Activated CD4-positive, alpha-beta T cell treated with anti-CD3 and anti-CD28 coated beads, Interleukin-10, Interleukin-2, amounts not matched to agents 100 ng/mL and 50 ng/mL, durations not matched to agents 16 hours and 8 hours (primary cell): ENCODE measurements at places on chromosomes 16 and 17.
A peak's percentile ranks its signal among the peaks of the same experiment; 100 is the strongest.

GRCh38 chr16:19138601-19139000, 24.8 kb downstream of the ITPRIPL2 start:
- no peak for DNase-seq

DNA sequence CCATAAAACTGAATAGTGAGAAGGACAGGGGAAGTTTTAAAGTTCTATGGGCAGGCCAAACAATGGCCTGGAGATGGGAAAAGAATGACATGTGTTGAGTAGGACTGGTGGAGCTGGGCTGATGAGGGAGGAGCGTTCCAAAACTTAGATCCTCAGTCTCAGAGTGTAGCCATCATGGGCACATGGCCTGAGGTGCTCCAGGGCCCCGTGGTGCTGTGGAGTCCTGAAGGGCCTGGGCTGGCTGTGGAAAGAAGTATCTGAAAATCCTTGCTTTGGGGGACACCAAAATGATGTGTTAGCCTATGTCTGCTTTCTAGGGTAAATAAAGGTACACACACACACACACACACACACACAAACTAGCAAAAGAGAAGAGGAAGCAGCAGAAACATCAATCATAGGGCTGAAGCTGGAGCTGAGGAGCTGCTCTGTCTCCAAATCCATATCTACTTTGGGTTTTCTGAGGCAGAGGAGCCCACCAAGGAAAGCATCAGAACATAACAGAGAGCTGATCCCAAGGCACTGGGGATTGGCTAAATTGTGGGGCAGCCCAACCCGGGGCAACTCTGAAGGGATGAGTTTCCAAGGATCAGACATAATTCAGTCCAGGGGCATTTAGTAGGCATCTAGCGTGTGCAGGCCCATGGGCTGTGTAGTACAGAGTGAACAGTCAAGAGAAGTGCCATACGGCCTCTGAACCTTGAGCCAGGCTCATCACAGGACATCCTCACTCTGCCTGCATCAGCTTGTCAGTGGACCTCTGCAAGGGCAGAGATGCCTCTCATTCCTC, 85.2 kb downstream of the C16orf78 start:
- DNase-seq: no peak

- no peak for DNase-seq
These were observed 20.9 kb upstream of the MPO start for GRCh38 chr17:58301504-58302150.

- DNase-seq: no peak
These were observed 24.0 kb downstream of the SPNS2 start for GRCh38 chr17:4522661-4523060.

DNA sequence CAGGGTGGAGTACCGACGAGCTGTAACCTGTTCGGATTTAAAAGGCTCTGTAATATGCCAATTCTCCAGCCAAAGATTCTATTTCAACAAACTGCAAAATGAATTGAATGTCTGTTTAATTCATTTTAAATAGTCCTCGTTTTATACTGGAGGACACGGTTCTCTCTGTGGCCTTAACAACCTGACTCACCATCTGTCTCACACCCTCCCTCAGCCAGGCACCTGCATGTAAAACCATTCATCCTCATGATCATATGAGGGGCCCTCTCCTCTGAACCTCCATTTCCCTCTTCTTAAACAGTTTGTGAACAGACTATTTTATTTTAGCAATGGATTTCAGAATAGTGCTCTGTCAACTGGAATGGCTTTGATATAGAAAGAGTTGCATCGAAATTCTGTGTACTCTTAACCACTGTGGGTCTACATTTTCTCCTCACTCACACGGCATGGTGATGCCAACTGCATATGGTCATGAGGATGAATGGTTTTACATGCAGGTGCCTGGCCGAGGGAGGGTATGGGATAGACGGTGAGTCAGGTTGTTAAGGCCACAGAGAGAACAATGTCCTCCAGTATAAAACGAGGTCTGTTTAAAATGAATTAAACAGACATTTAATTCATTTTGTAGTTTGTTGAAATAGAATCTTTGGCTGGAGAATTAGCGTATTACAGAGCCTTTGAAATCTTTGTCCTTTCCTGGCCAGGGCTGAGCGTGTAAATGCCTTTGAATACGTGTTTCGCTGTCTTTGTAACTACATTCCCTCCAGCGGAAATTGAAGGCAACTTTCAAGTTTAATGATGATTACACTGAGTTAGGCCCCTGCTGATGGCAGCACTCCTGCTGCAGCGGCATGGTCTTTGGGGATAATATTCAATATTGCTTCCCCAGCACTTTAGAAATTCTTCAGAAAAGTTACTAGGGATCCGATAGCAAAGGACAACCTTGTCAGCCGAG, 329.6 kb downstream of the SNX29 start:
- DNase-seq: no peak

DNA sequence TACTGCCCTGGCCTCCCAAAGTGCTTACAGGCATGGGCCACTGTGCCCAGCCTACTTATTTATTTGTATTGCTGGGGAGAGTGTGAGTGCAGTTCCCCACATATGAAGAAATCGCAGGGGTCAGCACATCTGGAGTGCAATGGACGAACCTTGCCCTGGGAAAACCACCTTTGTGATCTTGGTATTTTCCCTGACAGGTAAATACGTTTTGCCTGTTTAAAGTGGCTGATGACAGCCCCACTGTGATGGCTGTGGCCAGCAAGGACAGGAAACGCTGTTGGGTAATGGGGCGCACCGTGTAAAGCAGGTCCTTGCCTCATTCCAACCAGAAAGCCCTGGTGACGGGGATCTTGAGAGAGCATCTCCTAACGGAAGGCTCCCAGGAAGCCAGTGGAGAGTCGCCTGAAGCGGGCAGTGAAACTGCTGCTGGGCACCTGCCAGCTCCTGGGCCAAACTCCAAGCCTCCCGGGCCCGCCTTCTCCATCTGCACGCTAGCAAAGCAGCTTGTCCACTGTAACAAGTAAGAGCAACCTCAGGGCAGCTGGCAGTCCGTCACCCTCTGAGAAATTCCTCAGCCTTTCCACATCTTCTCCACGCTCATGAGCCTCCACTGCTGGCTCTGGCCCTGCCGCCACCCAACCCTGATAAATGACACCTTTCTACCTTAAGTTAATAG, 17.5 kb downstream of the EMC8 start:
- no peak for DNase-seq

GRCh38 chr16:62596125-62596524, 559.9 kb upstream of the CDH8 start:
- DNase-seq: no peak

- DNase-seq: peak; percentile 82
These were observed 129.9 kb downstream of the MGAT5B start for GRCh38 chr17:76997981-76998531.

GRCh38 chr16:14315683-14316320, 244.7 kb downstream of the MRTFB start:
- no peak for DNase-seq

DNA sequence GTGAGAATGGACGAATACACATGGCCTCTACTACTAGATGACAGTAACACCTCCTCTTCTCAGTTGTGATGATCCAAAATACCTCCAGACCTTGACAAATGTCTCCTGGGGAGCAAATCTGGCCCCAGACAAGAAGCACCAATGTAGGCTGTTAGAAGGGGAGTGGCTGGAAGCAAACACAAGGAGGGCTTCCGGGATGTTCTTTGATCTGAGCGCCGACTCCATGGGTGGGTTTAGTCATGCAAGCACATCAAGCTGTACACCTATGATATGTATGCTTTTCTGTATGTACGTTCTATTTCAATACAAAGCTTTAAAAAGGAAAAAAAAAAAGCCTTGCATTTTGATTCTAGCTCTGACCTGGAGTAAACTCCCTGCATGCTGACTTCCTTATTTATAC, 61.4 kb downstream of the ARHGAP17 start:
- DNase-seq: no peak

GRCh38 chr16:68399456-68399855, 48.9 kb downstream of the SMPD3 start:
- no peak for DNase-seq

DNA sequence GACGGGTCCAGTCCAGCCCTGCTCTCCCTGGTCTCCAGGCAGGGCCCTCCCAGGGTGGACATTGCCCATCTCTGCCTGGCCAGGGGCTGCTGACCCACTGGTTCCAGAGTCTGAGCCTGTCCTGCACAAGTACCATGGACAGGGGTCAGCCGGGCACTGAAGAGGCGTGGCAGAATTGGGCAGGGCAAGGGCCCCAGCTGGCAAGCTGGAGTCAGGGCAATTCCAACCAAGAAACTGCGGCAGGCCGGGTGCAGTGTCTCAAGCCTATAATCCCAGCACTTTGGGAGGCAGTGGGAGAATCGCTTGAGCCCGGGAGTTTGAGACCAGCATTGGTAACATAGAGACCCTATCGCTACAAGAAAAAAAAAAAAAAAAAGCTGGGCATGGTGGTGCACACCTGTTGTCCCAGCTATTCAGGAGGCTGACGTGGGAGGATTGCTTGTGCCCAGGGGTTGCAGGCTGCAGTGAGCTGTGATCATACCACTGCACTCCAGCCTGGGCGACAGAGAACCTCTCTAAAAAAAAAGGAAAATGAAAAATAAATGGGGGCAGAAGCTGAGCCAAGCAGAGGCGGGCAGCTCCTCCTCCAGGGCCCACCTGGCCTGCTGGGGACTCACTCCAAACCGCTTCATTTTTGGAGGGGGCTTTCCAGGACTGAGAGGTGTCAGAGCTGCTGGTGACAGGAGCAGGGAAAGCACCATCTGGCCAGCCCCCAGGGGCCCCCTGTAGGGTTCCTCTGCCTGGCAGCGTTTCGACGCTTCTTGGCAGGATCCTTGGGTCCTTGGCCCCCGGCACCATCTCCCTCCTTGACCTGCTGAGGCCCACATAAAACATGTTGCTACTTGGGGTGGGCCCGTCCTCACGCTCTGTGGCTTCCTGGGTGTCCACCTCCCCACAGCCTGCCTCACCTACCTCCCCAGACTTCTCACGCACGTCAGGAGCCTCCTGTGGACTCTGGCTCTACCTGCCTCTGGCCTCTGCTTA, 2.9 kb upstream of the MAFG start:
- DNase-seq: no peak

GRCh38 chr17:57975044-57975443, 13.0 kb downstream of the VEZF1 start:
- DNase-seq: no peak

DNA sequence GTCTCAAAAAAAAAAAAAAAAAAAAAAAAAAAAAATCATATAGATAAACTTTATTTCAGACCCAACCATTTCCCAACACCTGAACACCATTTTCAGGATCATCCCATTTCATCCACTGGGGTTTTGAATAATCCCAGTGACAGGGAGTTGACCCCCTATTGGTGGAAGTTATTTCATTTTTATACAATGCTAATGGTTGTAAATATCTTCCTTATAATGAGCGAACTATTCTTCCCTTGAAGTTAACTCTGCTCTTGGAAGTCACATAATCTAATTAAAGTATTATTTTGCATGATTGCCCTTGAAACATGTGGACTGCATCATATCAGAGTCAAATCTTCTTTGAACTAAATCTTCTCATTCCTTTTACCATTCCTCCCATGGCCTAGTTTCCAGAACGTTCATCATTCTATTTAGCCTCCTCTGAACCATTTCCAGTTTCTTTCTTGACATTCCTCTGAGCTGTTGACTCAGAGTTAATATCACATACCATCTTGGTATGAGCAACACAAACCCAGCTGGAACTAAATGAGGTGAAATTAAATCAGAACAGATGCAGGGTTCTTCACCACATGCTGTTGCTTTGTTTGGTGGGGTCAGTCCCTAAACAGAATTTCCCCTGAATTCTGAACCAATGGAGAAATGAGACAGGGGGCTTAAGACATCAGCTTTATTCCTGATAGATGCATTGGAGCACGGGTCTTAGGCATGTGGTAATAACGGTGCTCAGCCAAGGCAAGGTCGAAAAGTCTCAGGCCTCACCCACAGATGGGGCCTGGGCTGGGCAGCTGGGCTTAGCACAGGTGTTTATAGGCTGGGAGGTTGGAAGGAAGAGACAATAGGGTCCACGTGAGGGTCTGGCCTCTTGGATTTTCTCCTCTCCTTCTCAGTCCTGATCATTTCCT, 8.9 kb downstream of the HSD17B2 start:
- no peak for DNase-seq

DNA sequence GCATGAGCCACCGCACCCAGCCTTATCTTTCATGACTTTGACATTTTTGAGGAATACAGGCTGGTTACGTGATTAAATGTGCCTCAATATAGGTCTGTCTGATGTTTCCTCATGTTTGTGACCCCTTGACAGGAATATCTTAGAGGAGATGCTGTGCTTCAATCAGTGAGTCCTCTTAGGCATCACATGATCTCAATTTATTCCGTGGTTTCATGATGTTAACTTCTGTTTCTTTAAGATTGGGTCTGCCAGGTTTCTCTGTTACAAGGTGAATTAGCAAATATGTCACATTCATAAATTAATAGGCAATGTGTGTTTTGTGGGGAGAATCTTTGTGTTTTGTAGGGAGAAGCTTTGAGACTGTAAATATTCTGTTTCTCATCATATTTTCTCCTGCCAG, 3.3 kb downstream of the STXBP4 start:
- DNase-seq: no peak

GRCh38 chr17:76747716-76748363, 9.9 kb downstream of the MFSD11 start:
- no peak for DNase-seq

DNA sequence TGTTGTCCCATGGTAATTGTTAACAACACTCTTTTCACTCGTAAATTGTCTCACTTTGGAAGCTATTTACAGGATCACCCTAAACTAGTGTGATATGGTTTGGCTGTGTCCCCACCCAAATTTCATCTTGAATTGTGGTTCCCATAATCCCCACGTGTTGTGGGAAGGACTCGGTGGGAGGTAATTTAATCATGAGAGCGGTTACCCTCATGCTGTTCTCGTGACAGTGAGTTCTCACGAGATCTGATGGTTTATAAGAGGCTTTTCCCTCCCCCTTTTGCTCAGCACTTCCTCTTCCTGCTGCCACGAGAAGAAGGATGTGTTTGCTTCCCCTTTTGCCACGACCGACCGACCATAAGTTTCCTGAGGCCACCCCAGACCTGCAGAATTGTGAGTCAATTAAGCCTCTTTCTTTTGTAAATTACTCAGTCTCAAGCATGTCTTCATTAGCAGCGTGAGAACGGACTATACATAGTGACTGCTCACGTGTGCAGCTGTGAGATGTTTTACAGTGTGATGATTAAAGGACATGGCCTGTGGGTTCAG, 34.4 kb downstream of the DNAH3 start:
- DNase-seq: no peak

DNA sequence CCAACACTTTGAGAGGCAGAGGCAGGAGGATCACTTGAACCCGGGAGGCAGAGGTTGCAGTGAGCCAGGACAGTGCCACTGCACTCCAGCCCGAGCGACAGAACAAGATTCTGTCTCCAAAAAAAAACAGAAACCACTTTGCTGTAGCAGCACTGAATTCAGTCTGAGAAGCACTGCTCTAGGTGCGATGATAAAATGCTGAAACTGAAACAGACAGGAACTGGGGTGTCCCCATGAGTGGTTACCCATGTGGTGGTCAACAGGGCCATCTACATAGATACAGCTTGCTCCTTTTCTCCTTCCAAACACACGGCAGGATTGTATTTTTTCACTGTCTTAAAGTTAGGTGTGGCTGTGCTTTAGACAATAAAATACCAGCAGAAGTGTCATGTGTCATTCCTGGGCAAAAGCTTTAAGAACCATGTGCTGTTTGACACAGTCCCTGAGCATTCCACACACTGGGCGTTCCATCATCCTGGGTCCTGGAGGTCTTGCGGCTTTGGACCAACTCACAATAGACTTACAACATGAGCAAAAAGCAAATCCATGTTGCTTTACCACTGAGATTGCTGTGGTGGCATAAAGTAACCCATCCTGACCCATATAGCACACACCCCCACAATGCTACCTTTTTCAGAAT, 11.5 kb downstream of the GAS7 start:
- DNase-seq: no peak
